ENCODE measurements at places on chromosomes 6 and 20.

DNA sequence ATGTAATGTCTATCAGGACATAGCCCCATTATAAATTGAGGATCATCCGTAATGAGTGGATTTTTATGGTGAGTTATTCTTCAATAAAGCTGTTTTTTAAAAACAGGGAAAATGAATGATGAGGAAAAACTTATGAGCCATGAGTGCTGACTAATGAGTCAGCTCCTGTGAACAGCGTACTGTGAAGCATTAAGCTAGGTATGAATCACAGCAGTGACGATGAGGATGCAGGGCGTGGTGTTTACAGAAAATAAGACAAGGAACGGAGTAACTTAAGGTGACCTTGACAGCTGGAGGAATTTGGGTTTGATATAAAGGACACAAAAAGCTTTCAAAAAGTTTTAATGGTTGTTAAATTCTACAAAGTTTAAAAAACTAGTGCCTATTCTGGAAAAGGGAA is 96.3 kb downstream of the FOXF2 start:
- no peak for DNase-seq

DNA sequence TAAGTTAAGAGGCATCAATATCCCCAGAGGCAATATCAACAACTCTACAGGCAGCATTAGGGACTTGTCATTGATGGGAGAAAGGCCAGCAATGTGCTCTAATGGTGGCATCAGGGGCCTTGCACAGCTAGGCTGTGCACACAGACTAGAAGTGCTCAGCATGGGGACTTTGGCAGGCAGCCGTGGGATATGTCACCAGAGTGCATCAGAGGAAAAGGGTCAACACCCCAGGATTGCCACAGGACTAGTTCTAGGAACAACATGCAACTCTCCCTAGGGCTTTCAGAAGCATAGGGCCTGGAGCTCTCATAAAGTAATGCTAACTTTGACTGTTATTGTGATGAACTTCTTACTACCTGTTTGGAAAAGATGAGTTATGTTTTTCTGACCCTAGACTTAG is 32.2 kb upstream of the OSTM1 start:
- no peak for DNase-seq

GRCh38 chr20:14853079-14853478 is 515.7 kb upstream of the FLRT3 start:
- DNase-seq: no peak

GRCh38 chr6:98054453-98054852 is 771.4 kb upstream of the MMS22L start:
- DNase-seq: no peak

DNA sequence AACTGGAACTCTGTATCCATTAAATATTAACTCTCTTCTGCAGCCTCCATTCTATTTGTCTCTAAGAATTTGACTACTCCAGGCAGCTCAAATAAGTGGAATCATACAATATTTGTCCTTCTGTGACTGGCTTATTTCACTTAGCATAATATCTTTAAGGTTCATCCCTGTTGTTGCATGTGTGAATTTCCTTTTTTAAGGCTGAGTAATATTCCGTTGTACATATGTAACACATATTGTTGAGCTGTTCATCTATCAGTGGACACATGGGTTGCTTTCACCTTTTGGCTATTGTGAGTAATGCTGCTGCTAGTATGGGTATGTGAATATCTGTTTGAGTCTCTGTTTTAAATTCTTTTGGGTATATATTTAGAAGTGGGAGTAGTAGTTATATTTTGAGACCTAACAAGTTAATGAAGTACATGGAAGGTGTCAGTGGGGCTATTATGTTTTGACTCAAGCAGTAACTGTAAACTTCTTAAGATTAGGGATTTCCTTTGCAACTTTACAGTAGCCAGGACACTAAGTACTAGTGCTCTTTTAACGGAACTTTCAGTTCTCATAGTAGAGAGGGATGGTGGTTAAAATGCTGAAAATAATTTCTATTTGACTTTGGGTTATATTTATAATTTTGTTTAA is 29.7 kb upstream of the TMEM217 start:
- DNase-seq: no peak

GRCh38 chr6:5130135-5130866 is 45.2 kb downstream of the PPP1R3G start:
- no peak for DNase-seq

DNA sequence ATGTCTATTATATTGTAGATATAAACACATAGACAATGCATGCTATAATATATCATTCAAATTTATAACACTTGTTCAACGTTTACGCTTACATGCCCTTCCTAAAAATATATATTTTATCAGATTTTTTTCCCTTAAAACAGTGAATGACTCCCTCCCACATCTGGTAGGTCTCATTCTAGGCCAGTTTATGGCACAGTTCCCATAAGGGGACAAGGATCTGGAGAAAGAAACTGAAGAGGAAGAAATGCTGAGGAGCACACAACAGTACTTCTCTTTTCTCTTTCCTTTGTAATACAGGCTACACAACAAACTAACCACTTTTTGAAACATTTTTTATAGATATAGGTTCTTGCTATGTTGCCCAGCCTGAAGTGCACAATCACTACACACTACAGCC is 48.6 kb upstream of the RCAN2 start:
- DNase-seq: no peak

DNA sequence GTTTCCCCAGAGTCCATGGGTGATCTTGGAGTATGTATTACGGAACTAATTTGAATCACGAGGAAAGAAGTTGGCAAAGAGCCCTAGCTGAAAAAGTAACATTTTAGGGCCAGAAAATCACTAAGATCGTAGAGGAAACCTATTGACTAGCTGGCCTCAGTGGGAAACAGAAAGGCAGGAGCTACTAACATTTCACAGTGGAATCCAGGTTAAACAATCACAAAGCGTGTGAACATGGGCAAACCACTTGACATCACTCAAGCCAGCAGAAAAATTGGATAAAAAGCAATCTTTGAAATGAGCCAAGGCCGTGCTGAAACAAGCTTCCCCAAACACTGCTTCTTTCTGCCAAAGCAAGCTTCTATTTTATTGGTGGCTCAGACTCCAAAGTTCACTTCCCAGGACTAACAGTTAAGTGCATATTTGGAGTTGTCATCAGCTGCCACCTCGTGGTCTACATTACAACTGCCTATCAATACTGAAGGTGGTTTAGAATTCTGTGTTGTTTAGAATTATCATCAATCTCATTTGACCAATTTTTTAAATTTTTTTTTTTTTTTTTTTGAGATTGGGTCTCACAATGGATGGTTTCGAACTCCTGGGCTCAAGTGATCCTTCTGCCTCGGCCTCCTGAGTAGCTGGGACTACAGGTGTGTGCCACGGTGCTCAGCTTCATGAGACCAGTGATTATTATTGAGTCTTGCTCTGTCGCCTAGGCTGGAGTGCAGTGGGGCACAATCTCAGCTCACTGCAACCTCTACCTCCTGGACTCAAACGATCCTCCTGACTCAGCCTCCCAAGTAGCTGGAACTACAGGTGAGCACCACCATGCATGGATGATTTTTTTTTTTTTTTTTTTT is 10.6 kb downstream of the RPS10 start:
- no peak for DNase-seq

DNA sequence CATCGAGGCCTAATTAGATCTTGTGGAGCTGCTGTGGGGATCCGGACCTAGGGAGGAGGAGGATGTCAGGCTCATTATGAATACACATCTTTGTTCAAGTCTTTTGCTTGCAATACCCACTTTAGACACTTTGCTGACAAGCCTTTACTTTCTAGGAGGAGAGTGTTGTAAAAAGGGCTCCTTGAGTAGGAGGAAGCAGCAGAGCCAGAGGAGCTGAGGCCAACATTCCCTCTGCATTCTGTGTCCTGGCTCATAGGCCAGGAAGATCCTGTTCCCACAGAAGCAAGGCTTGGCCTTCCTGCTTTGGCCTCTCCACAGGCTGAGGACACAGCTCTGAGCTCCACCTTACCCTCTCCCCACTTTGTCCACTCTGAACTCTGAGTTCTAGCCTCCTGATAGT is 67.1 kb downstream of the TPD52L1 start:
- no peak for DNase-seq

DNA sequence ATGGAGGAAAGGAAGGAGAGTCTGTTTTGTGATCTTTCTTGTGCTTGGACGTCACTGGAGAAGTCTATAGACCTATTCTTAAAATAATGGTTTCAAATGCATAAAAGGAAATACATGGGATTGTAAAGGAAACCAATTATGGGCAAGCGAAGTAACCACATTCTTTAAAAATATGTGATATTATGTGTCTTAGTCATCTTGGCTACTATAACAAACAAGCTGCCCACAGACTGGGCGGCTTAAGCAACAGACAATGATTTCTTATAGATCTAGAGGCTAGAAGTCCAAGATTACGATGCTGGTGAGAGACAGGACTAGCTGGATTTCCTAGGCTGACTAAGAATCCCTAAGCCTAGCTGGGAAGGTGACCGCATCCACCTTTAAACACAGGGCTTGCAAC is 49.4 kb upstream of the CD83 start:
- no peak for DNase-seq

- no peak for DNase-seq
These were observed 5.4 kb upstream of the KCNQ5 start for GRCh38 chr6:72616406-72617015.

DNA sequence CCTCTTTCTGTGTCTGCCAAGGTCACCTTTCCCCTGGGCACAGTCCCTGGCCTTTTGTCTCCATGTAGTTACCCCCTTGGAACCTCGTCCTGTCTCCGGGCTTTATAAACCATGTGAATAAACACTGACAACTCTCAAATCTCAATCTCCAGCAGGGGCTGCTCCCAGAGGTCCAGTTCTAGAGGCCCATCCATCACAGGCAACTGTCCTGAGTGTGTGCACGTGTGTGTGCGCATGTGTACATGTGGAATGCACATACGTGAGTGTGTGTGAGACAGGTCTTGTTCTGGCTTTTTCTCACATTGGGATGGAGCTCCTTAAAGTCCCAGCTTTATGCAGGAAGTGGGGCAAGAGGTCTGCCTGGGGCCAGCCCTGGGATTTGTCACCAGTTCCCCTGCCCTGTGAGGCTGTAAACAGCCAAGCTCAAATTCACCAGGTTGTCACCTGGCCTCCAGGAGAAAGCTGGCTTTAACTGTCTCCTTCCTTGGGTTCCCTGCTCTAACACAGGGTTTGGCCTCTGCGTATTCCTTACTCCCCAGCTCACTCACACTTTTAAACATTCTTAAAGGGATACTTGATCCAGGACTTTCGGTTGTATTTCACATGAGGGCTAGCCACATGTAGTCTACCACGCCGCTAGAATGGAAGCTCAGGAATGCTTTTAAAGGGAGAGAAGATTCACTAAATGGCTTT is 42.7 kb downstream of the RAMACL start:
- no peak for DNase-seq

DNA sequence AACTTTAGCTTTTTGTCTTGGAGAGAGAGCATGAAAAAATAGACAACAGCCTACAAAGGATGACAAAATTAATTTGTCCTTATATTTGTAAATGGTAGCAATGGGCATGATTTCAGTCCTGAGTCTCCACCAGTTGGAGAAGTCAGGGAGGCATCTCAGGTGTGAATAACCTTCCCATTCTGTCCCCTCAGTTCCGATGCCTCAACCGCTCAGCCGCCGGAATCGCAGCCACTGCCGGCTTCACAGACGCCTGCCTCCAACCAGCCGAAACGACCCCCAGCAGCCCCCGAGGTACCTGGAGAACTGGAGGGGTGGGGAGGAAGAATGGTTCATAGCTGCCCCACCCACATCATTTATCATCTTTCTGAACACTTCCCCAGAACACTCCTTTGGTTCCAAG is 3.6 kb downstream of the PRRC2A start:
- DNase-seq: no peak

DNA sequence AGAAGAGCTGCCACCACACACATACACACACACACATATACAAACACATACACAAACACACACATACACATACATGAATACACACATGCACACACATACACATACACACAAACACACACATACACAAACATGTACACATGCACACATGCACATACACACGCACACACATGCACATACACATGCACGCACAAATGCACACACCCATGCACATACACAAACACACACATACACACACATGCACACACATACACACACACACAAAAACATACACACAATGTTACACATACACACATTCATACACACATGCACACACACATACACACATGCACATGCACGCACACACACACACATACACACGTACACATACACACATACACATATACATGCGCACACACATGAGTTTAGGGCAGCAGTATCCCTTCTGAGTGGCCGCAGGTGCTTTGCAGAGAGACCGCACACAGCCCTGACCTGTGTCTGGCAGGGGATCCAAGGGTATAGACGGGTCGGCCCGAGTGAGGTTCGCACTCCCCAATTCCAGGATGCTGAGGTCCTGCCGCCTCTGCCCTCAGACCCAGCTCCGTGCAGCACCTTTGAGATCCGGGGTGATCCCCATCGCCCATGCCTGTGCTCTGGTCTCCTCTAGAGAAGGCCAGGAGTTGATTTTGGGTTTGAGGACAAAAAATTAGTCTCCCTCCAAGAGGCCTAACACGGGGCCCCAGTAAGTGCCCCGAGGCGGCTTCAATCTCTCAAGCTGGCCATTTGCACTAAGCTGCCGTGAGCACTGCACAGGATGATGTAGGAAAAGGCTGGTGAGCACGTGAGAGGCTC is 56.8 kb downstream of the TMEM242 start:
- DNase-seq: no peak

GRCh38 chr6:47152666-47153403 is 110.7 kb upstream of the ADGRF1 start:
- DNase-seq: no peak

DNA sequence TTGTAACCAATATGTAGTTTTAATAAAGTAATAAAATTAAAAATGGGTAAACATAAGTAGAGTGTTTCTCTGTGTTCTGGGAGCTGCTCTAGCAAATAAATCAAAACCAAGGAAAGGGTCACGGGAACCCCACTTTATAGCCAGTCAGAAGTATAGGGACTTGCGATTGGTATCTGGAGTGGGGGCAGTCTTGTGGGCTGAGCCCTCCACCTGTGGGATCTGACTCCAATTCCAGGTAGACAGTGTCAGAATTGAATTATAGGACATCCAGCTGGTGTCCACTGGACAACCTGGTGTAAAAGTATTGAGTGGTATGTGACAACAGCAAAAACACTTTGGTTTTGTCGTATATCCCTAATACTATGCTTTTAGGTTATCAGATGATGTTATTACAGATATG is 14.5 kb downstream of the SOD2 start:
- no peak for DNase-seq

GRCh38 chr6:121435444-121436069 is at the start of gene GJA1:
GJA1 (plus strand) TSS chr6:121435646; CDS start chr6:121446848, 11,202 bp downstream.
- DNase-seq: peak; percentile 51

- DNase-seq: no peak
These were observed 71.1 kb upstream of the THEMIS start for GRCh38 chr6:127971945-127972391.

- DNase-seq: no peak
These were observed 33.0 kb upstream of the GPR6 start for GRCh38 chr6:109945091-109945490.

- peak; percentile 67 for DNase-seq
These were observed 10.0 kb upstream of the TBX18 start for GRCh38 chr6:84774157-84774984.

GRCh38 chr6:90469906-90470305 is 117.0 kb downstream of the MAP3K7 start:
- no peak for DNase-seq

- no peak for DNase-seq
These were observed 3.3 kb upstream of the BIRC7 start for GRCh38 chr20:63232235-63233060.

All from ecto neural progenitor cell (in vitro differentiated cells).